ENCODE measurements at places on chromosomes 11 and 22.

DNA sequence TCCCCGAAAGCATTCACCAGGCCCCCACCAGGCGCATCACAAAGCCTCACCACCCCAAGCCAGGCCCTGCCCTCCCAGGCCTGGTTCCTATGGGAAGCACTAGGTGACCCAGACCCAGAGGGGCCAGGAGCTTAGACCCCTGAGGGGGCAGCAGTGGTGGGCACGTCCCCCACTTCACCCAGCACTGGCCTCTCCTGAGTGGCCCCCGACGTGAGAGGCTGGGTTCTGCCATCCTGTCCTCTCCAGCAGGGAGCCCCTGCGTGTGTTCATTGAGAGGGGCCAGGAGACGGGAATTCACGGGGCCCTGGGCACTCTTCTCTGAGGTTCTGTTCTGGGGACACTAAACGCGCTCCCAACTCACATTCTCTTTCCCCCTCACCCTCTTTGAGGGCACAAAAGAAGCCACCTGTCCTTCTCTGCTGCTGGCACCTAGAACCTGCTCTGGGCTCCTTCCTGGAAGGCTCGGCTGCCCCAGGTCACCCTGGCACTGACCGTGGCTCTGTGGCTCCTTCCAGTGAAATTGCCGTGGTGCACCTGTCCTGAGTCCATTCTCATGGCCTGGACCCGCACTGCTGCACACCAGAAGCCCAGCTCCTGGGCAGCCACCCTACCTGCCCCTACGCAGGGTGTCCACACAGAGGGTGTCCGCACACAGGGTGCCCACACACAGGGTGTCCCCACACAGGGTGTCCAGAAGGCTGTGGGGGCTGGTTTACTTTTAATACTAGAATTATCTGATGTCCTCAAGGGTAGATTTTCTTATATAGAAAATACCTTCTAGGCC is 12.2 kb downstream of the PTDSS2 start:
- DNase-seq = no peak

- no peak for DNase-seq
Measured at GRCh38 chr11:72239849-72240460, 4.0 kb downstream of the PHOX2A start.

- DNase-seq = no peak
Measured at GRCh38 chr11:118935376-118935775, 9.7 kb upstream of the BCL9L start.

DNA sequence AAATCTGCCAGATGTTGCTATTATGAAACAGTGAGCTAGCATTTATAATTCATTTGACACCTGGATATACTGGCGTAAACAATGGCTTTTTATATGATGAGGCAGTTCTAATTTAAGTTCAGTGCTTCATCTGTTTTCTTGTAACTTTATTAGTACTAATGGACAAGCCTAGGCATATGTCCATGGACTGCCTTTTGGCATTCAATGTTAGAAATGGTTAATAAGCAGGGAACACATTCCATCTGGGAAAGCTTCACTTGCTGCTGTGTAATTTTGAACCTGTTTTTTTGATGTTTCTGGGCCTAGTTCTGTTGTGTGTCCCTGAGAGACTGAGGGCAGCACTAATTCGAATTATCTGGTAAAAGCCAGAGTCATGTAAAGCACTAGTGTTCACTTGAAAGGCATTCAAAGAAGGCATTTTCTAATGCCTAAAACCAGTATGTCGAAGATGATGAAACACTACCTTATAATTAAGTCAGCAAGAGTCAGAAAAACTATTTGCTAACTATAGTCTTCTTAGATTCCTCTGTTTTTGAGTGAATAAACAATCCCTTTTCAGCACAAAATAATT is 138.5 kb downstream of the SWAP70 start:
- DNase-seq = peak; percentile 44

DNA sequence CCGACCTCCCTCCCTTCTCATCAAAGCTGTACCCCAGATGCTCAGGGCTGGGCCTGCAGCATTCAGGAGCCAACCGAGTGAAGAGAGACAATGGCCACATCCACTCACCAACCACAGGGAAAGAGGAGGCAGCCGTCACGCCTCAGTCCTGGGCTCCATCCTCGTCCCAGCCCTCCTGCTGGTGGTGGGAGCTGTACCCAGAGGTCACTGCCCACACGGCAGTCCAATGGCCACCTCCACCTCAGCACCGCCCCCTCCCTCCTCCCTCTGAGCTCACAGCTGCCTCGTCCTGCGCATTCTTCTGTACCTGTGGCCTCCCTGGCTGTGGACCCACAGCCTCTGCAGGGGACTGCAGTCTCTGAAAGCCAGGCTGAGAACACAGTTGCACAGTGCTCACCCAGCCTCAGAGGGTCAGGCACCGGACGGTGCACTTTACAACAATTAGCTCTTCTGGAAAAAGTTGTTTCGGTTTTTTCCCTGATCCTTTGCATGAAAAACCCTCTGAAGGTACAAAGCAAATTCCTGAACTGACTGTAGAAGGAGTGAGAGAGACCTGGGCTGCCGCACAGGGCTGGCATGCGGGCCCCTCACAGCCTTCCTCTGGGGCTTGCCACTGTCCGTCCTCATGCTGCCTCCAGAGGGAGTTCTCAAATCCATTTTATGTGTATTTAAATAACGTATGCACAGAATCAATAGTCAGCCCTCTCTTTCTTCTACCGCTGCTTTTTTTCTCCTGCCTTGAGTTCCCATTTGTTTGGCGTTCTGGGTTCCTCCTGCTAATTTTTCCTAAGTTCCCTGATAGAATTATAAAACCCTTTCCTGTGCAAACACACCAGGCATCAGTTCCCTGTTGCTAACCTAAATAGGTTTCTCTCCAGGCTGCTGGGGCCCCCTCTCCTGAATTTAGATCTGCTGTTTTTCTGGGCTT is 52.7 kb downstream of the PHF21B start:
- no peak for DNase-seq

DNA sequence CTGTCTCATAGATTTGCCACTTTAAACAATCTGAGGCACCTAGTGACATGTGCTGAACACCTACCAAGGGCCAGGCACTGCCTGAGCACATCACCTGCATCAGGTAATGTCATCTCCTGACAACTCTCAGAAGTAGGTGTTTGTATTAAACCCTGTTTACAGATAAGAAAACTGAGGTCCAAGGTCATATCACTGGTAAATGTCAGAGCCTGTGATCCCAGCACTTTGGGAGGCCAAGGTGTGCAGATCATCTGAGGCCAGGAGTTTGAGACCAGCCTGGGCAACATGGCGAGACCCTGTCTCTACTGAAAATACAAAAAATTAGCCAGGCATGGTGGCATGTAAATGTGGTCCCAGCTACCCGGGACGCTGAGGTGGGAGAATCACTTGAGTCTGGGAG is 39.1 kb upstream of the ACCSL start:
- DNase-seq = no peak

GRCh38 chr22:47251911-47252310 is 489.5 kb downstream of the TBC1D22A start:
- no peak for DNase-seq

DNA sequence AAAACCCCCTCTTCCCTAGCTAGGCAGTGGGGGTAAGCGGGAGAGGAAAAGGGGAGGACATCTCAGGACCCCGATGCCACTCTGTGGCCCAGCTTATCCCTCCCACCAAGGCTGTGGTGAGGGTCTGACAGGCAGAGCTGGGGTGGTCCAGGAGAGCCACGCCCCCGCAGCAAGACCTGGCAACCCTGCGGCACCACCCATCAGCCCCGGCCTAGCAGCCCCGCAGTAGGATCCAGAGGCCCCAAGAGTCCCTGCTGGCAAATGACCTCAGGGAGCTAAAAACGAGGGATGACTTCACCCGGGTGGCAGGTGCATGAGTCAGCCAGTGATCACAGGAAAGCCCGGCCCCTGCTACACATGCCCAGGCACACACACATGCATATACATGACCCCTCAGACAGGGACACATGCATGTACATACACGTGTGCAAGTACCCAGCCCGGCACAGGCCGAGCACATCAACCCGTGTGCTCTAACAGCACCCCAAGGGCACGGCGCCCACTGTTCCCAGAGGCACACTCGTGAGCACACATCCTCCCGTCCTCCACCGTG is 32.3 kb downstream of the ARVCF start:
- DNase-seq = peak; percentile 77

DNA sequence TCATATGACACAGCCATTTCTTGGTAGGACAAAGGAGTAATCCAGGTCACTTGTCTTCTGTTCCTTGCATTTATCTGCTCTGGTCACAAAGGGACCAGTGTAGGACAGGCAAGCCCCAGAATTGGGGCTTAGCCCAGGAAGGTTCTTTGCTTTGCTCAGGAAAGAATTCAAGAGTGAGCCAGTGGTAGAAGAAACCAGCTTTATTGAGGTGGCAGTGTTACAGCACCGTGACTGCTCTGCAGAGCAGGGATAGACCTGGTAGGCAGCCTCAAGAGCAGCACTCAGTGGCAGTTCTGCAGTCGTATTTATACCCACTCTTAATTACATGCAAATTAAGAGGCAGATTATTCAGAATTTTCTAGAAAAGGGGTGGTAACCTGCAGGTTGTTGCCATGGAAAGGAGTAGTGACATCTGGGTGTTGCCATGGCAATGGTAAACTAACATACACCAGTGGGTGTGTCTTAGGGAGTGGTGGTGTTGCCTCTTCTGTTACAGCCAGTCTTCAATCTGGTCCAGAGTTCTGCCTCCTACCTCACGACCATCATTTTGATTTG is 84.9 kb upstream of the RAB1B start:
- peak; percentile 48 for DNase-seq

DNA sequence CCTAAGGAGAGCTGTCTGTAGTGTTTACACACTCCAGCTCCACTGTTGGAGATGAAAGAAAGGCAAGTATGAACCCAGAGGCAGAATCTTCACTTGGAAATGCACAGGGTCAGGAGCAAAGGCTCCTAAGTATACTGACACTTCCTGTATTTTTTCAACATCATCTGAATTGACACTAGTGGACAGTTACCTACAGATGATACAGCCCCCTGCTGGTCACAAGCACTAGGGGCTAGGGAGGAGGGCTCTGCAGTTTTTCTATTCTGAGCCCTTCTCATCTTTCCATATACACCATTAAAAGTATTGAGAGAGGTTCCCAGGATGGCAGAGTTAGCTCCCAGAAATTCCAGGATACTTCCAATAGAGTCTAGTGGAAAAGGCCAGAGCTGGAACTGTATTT is 290.3 kb upstream of the API5 start:
- DNase-seq = no peak

DNA sequence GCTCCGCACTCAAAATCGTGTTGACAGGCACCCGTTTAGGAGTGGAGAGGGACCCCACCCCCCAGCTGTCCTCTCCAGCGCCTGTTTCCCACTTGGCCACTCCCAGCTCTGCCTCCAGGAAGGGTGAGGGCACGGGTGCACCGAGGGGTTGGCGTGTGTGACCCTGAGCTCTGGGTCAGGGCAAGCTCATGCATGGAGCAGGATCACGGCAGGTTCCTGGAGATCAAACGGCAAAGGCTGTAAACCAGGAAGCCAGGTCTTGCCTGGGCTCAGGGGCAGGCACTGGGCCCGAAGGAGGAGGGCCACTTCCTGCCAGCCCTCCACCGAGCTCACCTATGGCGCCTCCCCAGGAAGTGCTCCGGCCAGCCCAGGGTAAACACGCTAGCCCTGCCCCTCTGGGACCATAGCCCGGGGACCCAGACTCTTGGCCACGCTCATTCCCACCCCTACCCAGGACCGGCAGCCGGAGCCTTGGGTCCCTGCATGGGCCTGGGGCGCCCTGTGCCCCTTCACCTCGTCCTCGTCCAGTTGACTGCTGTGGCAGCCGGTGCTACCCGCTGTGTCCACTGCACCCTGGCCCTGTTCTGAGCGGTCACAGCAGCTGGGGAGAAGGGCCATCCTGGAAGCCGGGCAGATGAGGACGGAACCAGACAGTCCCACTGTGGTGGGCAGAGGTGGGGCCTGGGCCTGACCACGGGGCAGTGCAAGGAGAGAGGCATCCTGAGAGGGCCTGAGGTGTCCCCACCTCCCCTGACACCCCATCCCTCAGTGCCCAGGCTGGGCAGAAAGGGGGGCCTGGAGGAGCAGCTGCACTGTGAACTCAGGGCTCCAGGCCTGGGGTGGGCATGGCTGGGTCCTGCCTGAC is 1.0 kb upstream of the EPS8L2 start:
- no peak for DNase-seq

DNA sequence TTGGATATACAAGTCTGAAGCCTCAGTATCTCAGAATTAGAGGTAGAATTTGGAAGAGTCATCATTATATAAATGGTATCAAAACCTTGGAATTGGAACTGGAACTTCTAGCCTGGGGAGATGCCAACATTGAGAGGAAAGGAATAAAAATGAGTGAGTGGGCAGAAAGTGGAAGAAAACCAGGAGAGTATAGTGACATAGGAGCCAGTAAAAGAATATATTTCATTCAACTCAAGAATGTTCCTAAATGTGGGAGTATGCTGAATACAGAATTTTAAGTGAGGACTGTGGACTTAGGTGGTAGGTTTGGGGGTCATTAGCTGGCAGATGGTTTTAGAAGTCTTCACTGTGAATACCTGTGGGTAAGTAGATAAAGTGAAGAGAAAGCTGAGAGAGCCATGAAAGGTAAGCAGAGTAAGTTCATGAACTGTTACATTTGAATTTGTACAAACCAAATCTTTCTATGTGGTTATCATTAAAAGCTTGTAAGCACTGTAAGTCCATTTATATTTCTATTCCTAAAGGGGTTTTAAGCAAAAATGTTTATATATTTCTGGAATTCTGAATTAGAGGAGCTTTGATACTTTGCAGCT is 60.2 kb downstream of the PDHX start:
- peak; percentile 61 for DNase-seq

GRCh38 chr11:64743591-64744543 is at the start of gene RASGRP2:
TSS of gene RASGRP2 (minus strand) at chr11:64744142. CDS start at chr11:64742866, 1,276 bp downstream.
- peak; percentile 45 for DNase-seq

DNA sequence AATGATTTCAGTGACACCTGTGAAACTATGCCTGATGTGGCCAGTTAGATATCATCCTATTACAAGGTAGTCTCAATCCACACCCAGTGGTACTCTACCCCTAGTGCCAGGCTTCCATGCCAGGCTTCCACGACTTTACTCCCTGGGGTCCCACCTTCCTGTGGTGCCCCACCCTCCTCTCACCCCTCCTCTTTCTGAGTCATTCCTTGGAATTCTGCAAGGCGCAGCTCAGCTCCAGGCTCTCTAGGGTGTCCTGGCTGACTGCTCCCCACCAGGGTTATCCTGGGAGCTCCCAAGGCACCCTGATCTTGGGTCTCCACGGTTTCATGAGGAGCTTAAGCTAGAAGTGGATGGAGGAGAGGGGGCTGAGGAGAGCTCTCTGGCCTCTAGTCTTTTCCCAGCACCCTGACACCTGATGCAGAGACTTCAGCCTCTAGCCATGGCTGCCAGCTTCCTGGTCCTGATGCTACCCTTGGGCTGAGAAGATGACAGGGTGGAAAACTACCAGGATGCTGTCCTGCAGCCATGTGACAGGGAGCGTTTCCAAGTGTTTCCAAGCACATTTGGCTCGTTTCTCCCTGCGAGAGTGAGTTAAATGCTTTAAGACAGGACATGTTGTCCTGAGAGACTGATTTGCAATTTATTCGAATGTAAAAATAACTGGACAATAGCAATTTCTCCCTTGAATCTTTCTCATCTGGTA is 1461.2 kb downstream of the TBC1D22A start:
- no peak for DNase-seq

DNA sequence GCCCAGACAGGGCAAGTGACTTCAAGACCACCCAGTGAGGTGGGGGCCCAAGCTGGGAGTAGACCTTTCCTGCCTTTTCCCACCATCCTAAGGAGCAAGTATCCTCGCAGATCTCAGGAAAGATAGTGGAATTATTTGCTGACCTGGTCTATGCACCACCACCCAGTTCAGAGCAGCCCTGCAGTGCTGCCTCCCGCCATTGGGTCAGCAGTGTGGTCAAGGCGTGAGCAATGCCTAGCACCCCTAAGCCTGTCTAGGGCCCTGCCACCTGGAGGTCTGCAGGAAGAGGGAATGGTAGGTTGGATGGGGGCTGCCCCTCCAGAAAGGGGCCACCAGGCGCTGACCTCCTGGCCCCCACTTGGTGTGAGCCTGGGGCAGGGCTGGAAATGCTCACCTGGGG is 6.5 kb downstream of the MTFP1 start:
- no peak for DNase-seq

Measured in M059J (cell line).